Hematopoietic multipotent progenitor cell treated with erythropoietin and hydrocortisone succinate and interleukin-3 and kit ligand, for 4 days (in vitro differentiated cells): ENCODE measurements at places on chromosomes 5 and 9.

DNA sequence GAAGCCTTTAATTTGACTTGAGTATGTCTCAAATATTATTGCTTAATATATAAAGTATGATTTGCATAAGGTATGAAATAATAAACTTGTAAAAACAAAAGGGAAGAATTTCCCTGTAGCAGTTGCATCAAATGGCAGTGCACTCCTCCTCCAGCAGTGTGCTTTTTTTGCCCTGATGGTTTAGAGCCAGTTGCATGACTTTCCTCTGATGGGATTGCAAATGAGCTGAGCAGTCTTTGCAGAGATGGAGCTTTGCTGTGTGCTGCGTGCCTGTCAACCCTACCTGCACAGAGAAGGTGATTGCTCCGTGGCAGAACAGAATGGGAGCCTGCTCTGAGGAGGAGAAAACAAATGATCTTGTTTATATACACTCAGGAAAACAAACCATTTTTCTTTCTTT lies 22.7 kb upstream of the CATSPER3 start:
- DNase-seq, result no peak

- peak; percentile 6 for DNase-seq
These were observed 66.7 kb downstream of the DOCK2 start for GRCh38 chr5:169703813-169704212.

GRCh38 chr5:109690242-109690974 lies 681 bp downstream of the MAN2A1 start:
- peak; percentile 60 for DNase-seq

GRCh38 chr9:134880484-134881312 lies at the start of gene FCN2:
Gene FCN2, plus strand, starts transcription at chr9:134880810. Its CDS starts 12 bp downstream, at chr9:134880822.
- no peak for DNase-seq

- no peak for DNase-seq
These were observed 6.7 kb downstream of the FAF2 start for GRCh38 chr5:176454724-176455394.

DNA sequence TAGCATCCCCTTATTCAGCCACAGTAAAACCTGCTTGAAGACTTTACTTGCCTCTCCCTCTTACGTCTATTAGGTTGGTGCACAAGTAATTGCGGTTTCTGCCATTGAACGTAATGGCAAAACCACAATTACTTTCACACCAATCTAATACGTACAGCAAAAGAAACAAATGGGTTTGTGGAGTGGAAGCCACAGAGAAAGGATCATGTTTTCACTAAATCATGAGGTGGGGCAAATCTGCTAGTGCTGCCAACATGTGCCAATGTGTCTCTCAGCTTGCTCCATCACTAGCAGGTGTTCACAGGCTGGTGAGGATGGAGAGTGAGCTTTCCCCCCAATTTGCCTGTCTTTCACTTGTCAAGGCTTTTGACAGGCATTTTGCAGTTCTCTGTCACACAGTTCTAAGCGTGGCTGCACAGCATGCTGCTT lies 15.9 kb downstream of the DMAC1 start:
- no peak for DNase-seq

DNA sequence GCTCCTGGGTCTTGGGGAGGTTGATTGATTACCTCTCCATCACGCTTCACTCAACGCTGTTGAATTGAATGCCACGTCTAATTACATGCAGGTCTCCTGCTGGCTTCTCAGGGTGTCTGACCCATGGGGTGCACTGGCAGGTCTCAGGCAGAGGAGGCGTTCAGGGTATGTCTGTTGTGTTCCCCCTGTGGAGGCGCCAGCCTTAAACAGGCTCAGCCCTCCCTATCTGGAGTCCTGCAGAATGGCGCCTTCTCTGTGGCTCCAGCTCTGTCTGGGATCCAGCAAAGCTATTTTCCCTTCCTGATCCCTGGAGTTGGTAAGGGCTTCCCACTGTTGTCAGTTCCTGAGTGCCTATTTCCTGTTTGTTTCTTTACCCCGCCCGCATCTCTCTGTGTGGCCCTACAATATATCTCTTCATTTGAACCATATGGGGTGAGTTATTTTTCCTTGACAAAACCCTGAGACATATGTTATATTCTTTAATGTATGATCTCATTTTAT lies 150.0 kb downstream of the NTRK2 start:
- DNase-seq, result no peak
